ENCODE measurements at places on chromosomes 6 and 20.
A peak's percentile ranks its signal among the peaks of the same experiment; 100 is the strongest.

DNA sequence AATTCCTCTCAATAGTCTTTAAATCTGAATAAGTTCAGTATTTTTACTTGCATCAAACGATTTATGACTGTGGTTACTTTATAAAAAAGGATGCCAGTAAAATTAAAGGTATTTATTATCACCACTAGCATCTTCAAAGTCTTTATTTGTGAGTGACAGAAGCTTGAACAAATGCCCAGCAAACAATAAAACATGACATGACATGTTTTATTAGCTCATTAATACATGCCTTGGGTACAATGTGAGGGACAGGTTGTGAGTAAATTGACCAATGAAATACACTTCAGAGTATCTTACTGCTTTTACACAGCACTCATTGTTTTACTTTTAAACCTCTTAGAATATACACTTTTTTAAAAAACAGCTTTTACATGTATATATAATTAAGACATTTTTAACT, 113.4 kb upstream of the BEND3 start:
- no peak for DNase-seq
- no peak overlapping the region for H3K27ac ChIP-seq
- peaks cover 9% of the 10 kb centered on the region for H3K4me1 ChIP-seq
- peaks cover 4% of the 10 kb centered on the region for H3K36me3 ChIP-seq

GRCh38 chr20:33812152-33812849, 1.2 kb downstream of the CHMP4B start:
- no peak for DNase-seq
- peaks cover 4% of the 10 kb centered on the region for H3K36me3 ChIP-seq

DNA sequence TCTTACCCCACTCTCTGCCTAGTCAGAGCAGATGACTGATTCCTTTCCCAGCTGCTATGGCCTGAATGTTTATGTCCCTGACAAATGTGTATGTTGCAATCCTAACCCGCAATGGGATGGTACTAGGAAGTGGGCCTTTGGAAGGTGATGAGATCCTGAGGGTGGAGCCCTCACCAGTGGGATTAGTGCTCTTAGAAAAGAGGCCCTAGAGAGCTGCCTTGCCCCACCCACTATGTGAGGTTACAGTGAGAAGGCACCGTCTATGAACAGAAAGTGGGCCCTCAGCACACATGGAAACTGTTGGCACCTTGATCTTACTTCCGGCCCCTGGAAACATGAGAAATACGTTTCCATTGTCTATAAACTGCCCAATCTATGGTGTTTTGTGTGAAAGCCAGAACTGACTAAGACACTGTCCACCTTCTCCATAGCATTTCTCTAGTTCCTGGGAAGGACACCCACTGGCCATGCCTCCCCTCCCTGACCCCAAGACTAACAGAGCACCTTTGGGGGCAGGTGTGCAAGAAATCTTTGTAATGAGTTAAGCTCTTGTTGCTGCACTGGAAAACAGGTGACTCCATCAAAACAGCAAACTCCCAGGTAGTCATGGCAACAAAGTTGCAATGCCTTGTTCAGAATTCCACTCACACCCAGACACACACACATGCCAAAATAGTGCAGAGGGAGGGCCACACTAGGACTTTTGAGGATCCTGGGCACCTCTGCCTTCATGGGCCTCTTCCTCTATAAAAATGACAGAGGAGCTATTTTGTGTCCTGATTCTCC, 16.2 kb downstream of the GABRR2 start:
- H3K36me3 ChIP-seq = no peaks in the 10 kb centered on the region
- no peak for DNase-seq
- H3K4me3 ChIP-seq = no peak overlapping the region
- H3K4me1 ChIP-seq = peaks cover 1% of the 10 kb centered on the region

GRCh38 chr6:119587537-119587936, 238.0 kb upstream of the MAN1A1 start:
- no peaks in the 10 kb centered on the region for H3K36me3 ChIP-seq
- no peak overlapping the region for H3K4me3 ChIP-seq
- H3K27ac ChIP-seq = no peak overlapping the region
- H3K4me1 ChIP-seq = no peaks in the 10 kb centered on the region
- no peak for DNase-seq
- H3K27me3 ChIP-seq = no peaks in the 10 kb centered on the region

GRCh38 chr20:19756761-19757486, 1.1 kb upstream of the RIN2 start:
- no peak for DNase-seq
- H3K4me3 ChIP-seq = peak overlapping the region; percentile 96
- H3K27ac ChIP-seq = peak overlapping the region; percentile 99
- peaks cover 29% of the 10 kb centered on the region for H3K4me1 ChIP-seq
- H3K27me3 ChIP-seq = no peaks in the 10 kb centered on the region

- no peak for DNase-seq
- H3K27me3 ChIP-seq = no peaks in the 10 kb centered on the region
These were observed 260.1 kb downstream of the BTBD3 start for GRCh38 chr20:12177657-12178293.

DNA sequence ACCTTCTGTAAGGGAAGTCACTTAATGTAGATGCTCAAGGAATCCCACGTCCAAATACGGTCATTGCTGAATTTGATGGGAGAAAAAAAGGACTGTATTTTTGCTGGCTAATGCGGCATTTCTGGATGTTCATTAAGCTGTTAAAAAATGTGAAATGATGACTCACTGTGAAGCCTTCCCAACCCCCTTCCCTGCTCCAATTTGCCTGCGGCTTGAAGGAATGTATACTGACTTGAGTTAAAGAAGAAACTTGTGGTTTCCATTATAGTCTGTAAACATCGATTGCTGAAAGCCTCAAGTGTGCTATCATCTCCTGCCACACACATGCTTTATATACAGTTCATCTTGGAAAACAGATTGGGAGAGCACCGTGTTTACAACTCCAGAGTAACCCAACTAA, 249.1 kb upstream of the JAG1 start:
- H3K27me3 ChIP-seq = peaks cover 5% of the 10 kb centered on the region
- DNase-seq = no peak
- no peaks in the 10 kb centered on the region for H3K36me3 ChIP-seq

DNA sequence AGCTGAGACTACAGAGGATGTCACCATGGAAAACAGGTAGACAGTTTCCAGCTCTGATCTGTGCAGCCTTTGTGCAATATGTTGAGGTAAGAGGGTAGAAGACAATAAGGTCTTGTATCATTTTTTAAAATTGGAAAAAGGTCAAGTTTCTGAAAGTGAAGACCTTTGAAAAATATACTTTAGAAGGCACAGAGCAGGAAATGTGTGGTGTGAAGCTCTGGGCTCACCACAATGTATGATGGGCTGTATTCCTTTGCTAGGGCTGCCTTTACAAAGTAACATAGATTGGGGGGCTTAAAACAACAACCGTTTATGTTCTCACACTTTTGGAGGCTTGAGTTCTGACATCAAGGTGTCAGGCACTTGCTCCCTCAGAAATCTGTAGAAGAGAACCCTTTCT, 514.3 kb upstream of the JARID2 start:
- no peak for DNase-seq
- H3K27ac ChIP-seq = no peak overlapping the region
- H3K27me3 ChIP-seq = no peaks in the 10 kb centered on the region
- H3K36me3 ChIP-seq = peaks cover 2% of the 10 kb centered on the region

GRCh38 chr20:41131594-41132387, 5.6 kb upstream of the PLCG1 start:
- H3K27me3 ChIP-seq = no peaks in the 10 kb centered on the region
- H3K4me1 ChIP-seq = peaks cover 10% of the 10 kb centered on the region

DNA sequence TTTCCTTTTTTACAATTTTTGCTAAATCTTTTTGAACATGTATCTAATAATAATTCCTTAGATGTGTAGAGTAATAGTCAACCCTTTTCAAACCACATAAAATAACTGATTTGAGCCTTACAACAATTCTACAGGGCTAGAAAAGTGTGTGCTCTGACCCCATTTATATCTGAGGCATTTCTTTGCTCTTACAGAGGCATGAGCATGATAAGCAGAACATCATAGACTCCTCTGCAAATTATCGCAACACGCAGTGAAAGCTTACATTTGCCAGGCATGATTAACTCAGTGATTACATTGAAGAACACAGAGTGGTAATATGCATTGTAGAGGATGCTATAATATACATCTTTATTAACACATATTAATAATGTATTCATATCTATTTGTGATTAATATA, 120.4 kb downstream of the SIM1 start:
- H3K27me3 ChIP-seq = no peaks in the 10 kb centered on the region
- H3K4me1 ChIP-seq = peaks cover 26% of the 10 kb centered on the region
- no peak overlapping the region for H3K4me3 ChIP-seq
- no peak for DNase-seq
- H3K36me3 ChIP-seq = no peaks in the 10 kb centered on the region

DNA sequence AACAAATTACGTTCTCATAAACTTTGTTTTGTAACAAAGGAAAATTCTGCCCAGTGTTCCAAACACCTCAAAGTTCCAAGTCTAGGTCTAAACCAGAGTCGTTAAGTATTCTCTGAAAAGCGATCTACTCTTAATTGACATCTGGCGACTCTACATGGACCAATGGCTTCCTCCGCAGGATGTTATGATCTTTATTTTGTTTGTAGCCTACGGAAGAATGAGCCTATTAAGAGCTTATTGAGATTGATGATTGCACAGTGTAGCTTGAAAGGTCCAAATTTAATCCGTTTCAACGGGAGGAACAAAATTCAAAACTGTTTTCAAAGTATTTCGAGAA, 61.1 kb downstream of the FAM217A start:
- no peak for DNase-seq
- H3K4me3 ChIP-seq = peak overlapping the region; percentile 90
- H3K36me3 ChIP-seq = peaks cover 28% of the 10 kb centered on the region
- peaks cover 28% of the 10 kb centered on the region for H3K4me1 ChIP-seq

- no peak overlapping the region for H3K27ac ChIP-seq
- DNase-seq = no peak
- peaks cover 13% of the 10 kb centered on the region for H3K36me3 ChIP-seq
- no peaks in the 10 kb centered on the region for H3K4me1 ChIP-seq
These were observed 159.6 kb downstream of the SASH1 start for GRCh38 chr6:148502083-148502772.

- no peak for DNase-seq
- peaks cover 39% of the 10 kb centered on the region for H3K4me1 ChIP-seq
- peaks cover 8% of the 10 kb centered on the region for H3K27me3 ChIP-seq
These were observed 1.2 kb downstream of the DCBLD1 start for GRCh38 chr6:117483645-117484016.

- H3K4me1 ChIP-seq = no peaks in the 10 kb centered on the region
- no peak overlapping the region for H3K4me3 ChIP-seq
- H3K27ac ChIP-seq = no peak overlapping the region
- peaks cover 37% of the 10 kb centered on the region for H3K36me3 ChIP-seq
- H3K27me3 ChIP-seq = no peaks in the 10 kb centered on the region
These were observed 40.7 kb downstream of the STK38 start for GRCh38 chr6:36506611-36507010.

GRCh38 chr6:119350952-119351372, 1.4 kb upstream of the MAN1A1 start:
- H3K4me3 ChIP-seq = peak overlapping the region; percentile 81
- no peak overlapping the region for H3K27ac ChIP-seq
- peaks cover 15% of the 10 kb centered on the region for H3K4me1 ChIP-seq
- no peak for DNase-seq
- H3K36me3 ChIP-seq = no peaks in the 10 kb centered on the region
- H3K27me3 ChIP-seq = peaks cover 4% of the 10 kb centered on the region

DNA sequence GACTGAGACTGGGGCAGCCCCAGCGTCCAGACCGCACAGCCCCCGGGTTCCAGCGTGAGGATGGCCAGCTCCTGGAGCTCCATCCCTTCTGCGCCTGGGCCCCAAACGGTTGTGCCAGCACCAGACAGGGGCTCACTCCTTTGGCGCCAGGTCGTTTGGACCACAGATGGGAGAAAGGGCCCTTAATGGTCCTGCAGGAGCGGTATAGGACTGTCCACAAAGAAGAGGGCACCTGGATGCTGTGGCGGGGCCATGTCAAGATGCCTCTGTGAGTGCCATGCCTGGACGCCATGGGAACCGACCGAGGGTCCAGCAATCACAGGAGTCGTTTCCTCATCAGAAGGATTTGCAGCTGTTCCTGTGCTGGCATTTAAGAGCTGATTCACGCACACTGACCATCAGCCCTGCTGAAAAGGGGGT, 82.7 kb downstream of the DLL1 start:
- H3K4me3 ChIP-seq = no peak overlapping the region
- H3K4me1 ChIP-seq = peaks cover 4% of the 10 kb centered on the region
- no peak overlapping the region for H3K27ac ChIP-seq
- H3K36me3 ChIP-seq = no peaks in the 10 kb centered on the region

GRCh38 chr6:1403851-1404712, 14.7 kb downstream of the FOXF2 start:
- no peak overlapping the region for H3K4me3 ChIP-seq
- H3K27me3 ChIP-seq = peaks cover 39% of the 10 kb centered on the region
- H3K4me1 ChIP-seq = no peaks in the 10 kb centered on the region
- no peaks in the 10 kb centered on the region for H3K36me3 ChIP-seq
- no peak overlapping the region for H3K27ac ChIP-seq

DNA sequence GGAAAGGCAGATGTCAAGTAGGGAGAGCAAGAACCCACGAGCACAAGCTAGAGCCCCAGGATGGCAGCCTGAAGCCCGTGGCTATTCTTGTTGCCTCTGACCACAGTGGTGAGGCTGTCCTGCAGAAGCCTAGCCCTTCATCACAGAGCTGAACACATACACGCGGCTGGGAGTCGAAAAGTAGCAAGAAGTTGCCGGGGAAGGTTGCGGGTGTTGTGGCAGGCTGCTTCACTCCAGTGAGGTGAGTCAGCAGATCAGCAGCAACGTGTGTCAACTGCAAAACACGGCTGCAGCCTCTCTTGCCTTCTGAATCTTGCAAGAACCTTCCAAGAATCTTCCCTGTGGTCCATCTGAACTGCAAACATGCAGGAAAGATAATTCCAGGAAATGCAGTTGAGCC, 10.6 kb upstream of the STX16 start:
- no peak overlapping the region for H3K27ac ChIP-seq
- no peaks in the 10 kb centered on the region for H3K36me3 ChIP-seq
- H3K27me3 ChIP-seq = peaks cover 35% of the 10 kb centered on the region
- no peak overlapping the region for H3K4me3 ChIP-seq
- no peaks in the 10 kb centered on the region for H3K4me1 ChIP-seq
- no peak for DNase-seq

DNA sequence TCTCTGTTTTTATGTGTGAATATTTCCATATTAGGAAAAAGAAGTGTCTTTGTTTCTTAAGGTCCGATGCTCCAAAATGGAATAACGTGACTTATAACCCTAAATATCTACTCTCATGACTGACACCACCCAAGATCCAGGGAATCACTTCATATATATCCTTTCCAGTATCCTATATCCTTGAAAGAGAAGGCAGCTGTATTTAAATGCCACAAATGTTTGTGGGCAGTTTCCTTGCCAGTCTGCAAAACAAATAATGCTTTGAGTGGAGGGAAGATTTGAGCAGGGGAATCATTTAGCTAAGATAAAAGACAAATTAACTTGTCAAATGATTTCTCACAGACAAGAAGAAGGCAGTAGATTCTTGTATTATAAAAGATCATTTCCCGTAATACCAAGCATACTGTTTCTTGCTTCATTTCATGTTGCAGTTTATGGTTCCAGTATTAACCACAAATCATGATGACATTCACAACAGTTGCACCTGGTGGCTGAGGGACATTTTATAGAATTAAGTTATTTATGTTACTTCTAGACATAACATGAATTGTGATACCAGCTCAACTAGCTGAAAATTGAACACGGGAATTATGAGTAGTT, 30.0 kb upstream of the FABP7 start:
- H3K27ac ChIP-seq = no peak overlapping the region
- H3K4me3 ChIP-seq = no peak overlapping the region
- H3K4me1 ChIP-seq = peaks cover 2% of the 10 kb centered on the region
- peaks cover 3% of the 10 kb centered on the region for H3K36me3 ChIP-seq
- no peaks in the 10 kb centered on the region for H3K27me3 ChIP-seq
